ENCODE measurements at places on chromosomes 16 and 17. TPM values are rescaled to one million over a fixed set of nuclear protein-coding genes. Genes with fewer than 3 reads are reported as not detected.

The CYGB gene
- total RNA-seq = 0.24 TPM

The TBC1D3H gene
- 1.4 TPM for total RNA-seq

The CDIPT gene
- total RNA-seq = 68.1 TPM

The ZFHX3 gene
- total RNA-seq = 26.7 TPM

The PRRT2 gene
- 7.9 TPM for total RNA-seq

The GSG1L gene
- not detected for total RNA-seq

The PPM1E gene
- total RNA-seq = 1.7 TPM

The CALB2 gene
- total RNA-seq = 1.7 TPM

The SPEM3 gene
- 0.96 TPM for total RNA-seq

DNA sequence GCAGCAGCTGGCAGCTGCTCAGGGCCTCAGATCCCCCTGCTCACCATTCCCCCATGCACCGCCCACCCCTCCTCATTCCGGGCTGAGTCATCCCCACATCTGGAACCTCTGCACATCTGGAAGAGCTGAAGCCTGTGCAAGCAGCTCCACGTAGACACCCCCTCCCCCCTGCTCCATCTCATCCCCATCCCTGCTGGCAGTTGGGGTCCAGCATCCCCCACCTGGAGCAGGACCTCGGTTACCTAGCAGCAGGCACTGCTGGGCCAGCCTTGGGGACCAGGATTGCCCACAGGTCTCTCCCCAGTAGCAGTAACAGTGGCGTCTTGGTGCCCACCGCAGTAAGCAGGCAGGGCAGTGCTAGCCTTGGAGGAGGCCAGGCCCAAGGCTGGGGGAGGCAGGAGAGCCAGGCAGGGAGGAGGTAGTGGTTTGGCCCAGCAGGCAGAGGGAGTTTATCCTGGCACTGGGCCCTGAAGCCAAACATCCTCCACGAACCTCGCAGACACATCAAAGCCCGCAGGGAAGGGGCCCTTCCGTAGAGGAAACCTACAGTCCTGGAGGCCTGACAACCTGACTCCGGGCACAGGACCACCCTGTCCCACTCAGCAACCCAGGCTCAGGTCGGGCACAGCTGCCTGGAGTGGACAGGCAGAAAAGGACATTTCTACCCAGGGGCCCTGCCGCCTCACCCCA is 7.7 kb upstream of the TMEM92 start:
- peak; percentile 94 for DNase-seq

GRCh38 chr17:4147751-4148310 is 4.8 kb downstream of the CYB5D2 start:
- no peak for DNase-seq

DNA sequence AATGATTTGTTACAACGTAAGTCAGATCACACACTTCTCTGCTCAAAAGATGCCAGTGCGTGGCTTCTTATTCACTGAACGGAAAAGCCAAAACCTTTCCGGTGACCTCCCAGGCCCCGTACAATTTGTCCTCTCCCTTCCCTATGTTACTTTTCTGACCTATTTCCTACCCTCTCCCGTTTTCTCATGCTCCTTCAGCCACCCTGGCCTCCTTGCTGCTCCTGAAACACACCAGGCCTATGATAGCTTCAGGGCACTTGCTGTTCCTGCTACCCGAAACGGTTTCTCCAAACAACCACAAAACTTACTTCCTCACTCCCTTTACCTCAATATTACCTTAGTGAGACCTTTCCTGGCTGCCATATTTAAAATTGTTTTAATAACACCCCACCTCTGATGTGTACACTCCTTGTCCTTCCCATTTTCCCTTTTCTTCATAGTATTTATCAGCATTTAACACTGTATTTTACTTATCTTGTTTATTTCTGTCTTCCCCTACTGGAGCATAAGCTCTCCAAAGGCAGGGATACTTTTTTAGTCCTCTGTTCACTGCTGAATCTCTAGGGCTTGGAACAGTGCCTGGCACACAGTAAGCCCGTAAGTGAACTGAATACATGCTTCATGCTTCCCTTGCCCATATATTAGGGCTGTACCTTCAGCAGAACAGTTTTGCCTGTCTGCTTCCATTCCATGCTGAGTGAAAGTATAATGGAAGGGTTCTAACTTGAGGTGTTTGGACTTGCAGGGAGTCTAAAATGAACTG is 10.9 kb upstream of the ARL2BP start:
- peak; percentile 78 for DNase-seq

- DNase-seq = peak; percentile 85
Measured at GRCh38 chr16:84228256-84228838, 11.5 kb downstream of the KCNG4 start.

- peak; percentile 55 for DNase-seq
Measured at GRCh38 chr16:79560318-79560717, 40.2 kb downstream of the MAF start.

DNA sequence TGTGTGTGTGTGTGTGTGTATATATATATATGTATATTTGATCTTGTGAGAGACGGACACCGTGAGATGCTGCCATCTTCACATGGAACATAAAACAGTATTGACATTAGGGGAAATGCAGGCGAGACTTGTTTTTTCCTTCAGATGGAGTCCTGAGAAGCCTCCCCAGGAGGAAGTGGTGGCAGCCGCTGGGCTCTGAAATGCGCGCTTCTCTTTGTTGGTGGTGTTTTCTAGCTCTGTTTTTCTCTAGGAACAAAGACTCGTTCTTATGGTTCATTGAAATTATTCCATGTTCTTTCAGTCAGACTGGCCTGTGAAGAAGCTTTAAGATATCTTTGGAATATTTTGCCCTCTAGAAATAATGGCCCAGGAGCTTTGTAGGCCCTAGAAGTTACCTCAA is 32.9 kb downstream of the SNX29 start:
- DNase-seq = no peak

DNA sequence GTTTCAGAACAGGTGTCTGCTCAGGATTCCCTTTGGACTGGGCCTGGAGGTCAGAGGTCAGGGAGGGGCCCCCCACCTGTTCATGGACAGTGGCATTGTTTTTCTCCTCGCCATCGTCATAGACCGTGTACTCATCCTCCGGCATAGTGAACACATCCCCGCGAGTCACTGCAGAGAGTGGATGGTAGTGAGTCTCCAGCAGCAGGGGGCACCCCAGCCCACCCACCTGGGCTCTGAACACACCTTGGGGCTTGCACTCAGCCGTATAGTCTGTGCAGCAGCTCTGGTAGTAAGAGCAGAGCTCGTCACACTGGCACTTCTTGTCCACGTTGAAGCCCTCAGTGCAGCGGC is 448 bp downstream of the VTN start:
- DNase-seq = no peak

DNA sequence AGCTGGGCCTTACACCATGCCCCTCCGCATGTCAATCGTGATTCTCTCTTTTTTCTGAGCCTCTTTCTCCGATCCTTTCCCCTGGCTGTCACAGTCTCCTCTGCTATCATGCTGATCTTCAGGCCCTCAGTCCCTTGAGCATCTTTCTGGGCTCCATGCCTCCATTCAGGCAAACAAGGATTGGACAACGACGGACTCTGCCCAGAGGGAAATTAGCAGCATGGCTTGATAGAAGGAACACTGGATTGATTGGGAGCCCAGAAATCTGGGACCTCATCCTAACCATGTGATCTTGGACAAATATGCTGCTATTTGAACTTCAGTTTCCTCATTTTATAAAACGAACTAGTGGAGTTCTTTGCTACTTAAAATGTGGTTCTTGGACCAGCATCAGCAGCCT is 19.6 kb upstream of the PHF12 start:
- DNase-seq = no peak

DNA sequence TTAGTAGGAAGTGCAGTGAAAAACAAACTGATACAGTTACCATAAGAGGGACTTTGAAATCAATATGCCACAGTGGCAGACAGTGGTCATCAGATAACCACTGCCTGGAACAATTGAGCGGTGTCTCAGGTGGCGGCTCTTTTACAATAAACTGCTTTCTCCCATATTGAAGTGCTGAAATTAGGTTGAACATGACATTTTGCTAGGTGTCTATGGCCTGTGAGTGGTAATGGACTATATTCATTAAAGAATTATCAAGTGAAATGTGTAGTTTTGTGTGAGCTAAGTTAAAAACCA is 214.7 kb downstream of the RPTOR start:
- DNase-seq = no peak

DNA sequence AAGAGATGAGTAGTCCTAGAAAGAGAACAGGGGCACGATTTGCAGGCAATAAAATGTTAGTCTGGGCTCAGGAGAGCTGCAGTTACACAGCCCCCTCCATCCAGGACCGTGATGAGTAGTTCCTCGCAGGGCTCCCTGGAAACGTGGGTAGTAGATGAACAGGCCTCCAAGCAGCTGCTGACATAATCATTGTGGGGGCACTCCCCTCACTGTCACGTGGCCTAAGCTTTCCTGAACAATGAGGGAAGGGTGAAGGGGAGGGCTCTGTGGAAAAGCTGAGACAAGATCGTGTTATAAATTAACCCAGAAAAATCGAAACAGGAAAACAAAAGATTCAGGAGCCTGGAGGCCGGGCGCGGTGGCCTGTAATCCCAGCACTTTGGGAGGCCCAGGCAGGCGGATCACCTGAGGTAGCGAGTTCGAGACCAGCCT is 1.3 kb upstream of the PER1 start:
- DNase-seq = peak; percentile 98

DNA sequence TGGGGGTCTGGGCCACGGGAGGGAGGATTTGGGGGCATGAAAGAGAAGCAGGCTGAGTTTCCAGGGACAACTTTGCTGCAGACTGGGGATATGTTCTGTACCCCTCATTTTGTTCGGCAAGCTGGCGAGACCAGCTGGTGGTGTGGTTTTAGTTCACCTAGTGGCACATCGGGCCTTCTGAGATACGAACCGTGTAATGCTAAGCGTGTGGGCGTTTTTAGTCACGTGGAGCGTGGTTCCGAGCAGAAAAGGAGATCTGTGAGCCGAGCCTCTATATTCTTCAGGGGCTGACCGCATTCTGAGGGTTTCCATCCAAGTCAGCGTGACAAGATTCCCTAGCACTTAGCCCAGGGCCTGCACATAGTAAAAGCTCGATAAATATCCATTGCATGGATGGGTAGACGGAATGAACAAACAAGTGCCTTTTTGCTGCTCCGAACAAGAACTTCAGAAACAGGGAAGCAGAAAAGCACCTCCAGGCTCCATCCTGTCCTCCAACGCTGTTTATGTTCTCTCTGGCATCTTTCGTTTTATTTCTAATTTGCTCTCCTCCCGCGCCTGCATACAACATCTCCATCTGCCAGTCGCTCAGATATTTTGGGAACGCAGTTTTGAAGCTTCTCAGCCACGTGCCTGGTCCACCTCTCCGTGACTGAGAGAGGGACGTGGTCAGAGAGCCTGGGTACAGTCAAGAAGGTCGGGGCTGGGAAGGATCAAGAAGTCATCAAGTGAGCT is 5.8 kb downstream of the SYT17 start:
- no peak for DNase-seq

- no peak for DNase-seq
Measured at GRCh38 chr17:63279498-63280230, 166.4 kb downstream of the CYB561 start.

GRCh38 chr16:2428051-2428783 is 1.0 kb upstream of the CCNF start:
- peak; percentile 31 for DNase-seq

DNA sequence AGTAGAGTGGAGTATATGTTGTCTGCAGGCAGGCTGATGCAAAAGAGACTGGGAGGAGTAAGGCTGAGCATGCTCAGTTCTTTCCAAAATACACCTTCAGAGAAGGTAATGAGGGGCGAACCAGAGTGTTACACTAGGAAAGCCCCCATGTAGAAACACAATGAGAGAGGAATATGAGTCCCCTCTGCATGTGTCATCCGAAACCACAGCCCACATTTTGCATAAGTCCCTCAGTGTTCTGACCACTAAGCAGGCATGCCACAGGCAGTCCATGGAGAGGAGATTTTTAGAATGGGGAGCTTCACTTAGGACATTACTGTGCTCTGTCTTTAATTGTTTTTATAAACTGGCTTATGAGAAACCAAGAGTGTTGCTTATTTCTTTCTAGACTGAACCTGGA is 32.0 kb downstream of the SLC6A2 start:
- DNase-seq = no peak

GRCh38 chr17:4610656-4611055 is 26.3 kb downstream of the SMTNL2 start:
- no peak for DNase-seq

DNA sequence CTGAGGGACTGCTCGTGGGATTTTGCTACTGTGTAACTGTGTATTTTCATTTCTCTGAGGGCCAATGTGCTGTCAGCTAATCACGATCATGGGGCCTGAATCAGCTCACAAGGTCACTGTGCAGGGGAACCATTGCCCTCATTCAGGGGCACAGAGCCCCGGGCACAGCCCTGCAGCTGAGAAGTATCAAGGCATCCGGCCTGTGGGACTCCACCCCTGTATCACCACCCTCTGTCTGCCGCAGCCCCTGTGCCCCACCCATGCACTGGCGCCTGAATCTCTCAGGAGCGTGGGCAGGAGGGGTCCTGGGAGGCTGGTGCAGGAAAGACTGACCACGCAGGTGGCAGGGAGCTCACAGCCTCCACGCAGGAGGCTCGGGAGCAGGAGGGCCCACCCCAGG is 43.4 kb upstream of the RASD1 start:
- DNase-seq = no peak

- DNase-seq = no peak
Measured at GRCh38 chr17:60293580-60294335, 98.2 kb downstream of the USP32 start.

GRCh38 chr17:52297230-52298010 is 138.9 kb upstream of the CA10 start:
- no peak for DNase-seq

DNA sequence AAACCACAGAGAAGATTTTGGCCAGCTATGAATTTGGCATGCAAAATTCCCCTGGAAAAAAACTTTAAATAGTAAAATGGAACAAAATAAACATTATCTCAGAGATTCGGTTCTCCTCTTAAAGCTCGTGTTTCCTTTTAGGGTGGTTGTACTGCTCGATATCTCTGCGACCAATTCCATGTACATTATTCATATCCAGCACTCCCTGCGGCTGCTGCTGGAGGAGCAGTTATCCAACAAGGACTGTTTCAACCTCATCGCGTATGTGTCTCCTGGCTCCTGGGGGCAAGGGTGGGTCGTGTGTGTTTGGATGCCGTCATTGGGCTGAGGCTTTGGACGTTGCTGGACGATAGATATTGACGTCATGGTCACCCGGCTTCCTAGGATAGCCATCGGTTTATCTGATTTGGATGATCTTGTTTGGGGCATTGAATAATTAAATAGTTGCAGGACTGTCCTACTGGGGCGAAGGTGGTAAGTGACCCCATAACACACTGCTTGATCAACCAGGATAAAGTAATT is 33.8 kb downstream of the VWA3A start:
- DNase-seq = no peak

- no peak for DNase-seq
Measured at GRCh38 chr16:15749371-15749770, 99.3 kb downstream of the NDE1 start.

GRCh38 chr16:1580956-1581355 is 30.9 kb downstream of the IFT140 start:
- DNase-seq = no peak

Data from umbilical cord (tissue), 2 donors.